Sigmoid colon (tissue), 7 donors: ENCODE measurements at places on chromosomes 3 and 15. TPM values are rescaled to one million over a fixed set of nuclear protein-coding genes. Genes with fewer than 3 reads are reported as not detected.

DNA sequence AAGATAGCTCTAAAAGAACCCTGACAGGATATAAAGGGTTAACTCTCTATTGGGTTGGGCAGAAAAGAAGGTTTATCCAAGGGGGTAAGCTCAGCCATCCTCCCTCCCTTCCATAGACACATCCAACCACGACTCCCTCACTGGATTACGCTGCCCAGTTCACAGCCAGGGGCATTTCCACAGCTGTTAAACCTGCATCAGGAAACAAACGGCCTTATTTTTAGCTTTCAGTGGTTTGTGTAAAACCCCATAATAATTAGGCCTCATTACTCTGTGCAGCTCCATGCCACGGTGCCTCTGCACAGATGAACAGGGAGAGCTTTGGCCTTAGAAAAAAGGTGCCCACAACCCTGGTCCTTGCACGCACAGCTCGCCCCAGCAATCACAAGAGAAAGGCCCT lies 110.6 kb downstream of the GABRB3 start:
- no peak overlapping the region for H3K27ac ChIP-seq
- H3K36me3 ChIP-seq: no peaks in the 10 kb centered on the region
- H3K27me3 ChIP-seq: no peaks in the 10 kb centered on the region
- no peak overlapping the region for H3K4me3 ChIP-seq
- no peak for DNase-seq

DNA sequence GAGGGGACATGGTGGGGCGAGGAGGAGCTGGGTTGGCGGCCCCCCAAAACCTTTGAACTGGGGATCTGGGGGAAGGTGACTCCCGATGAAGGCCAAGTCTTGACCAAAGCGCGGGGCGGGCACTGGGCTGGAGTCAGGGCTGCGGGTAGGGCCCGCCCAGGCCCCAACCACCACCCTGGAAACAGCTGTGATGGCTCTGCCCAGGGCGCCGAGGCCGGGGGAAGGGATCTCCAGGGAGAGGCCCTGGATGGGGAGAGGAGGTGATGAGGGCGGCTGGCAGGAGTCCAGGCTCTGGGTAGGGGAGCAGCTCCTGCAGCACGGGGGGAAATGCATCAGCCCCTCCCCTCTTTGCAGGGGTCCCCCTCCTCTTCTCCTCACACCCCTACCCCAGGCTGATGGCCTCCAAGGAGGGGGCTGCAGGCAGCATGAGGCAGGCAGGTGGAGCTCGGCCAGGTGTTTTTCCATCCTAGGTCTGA lies 5.9 kb upstream of the C15orf39 start:
- H3K27ac ChIP-seq: no peak overlapping the region
- H3K4me1 ChIP-seq: peaks cover 21% of the 10 kb centered on the region
- no peaks in the 10 kb centered on the region for H3K36me3 ChIP-seq
- no peak for DNase-seq
- no peaks in the 10 kb centered on the region for H3K27me3 ChIP-seq

DNA sequence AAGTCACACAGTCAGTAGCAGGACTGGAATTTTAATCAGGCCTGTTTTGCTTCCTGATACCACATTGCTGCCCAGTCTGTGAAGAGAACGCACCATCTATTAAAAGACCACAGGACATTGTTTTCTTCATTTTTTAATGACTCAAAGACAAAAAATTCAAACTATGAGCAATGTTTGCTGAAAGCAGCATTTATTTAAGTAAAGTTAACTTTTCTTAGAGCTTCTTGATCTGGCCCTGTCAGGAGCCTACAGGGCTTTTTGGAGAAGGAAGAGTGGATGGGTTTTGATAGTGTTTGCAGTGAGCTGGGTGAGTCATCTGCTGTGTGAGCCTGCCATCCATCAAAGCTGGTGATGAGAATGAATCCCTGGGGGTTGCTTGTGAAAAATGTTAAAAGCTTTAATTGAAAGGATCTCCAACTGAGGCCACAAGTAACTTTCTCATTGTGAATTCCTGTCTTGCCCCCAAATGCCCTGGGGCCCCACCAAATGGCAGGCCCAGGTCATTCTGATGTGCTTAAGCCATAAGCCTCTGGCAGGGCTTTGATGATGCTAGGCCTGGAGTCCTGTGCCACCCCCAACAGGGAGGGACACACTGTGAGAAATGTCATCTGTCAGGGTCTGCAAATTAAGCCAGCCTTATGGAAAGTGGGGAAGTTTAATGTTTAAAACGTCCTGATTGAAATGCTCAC lies 136.2 kb upstream of the PFN2 start:
- H3K4me1 ChIP-seq: no peaks in the 10 kb centered on the region
- H3K27me3 ChIP-seq: no peaks in the 10 kb centered on the region
- H3K27ac ChIP-seq: no peak overlapping the region
- H3K36me3 ChIP-seq: no peaks in the 10 kb centered on the region

- no peak for DNase-seq
- H3K4me3 ChIP-seq: no peak overlapping the region
- no peaks in the 10 kb centered on the region for H3K4me1 ChIP-seq
Observed at GRCh38 chr15:49096090-49096750, 50.0 kb upstream of the SECISBP2L start.

DNA sequence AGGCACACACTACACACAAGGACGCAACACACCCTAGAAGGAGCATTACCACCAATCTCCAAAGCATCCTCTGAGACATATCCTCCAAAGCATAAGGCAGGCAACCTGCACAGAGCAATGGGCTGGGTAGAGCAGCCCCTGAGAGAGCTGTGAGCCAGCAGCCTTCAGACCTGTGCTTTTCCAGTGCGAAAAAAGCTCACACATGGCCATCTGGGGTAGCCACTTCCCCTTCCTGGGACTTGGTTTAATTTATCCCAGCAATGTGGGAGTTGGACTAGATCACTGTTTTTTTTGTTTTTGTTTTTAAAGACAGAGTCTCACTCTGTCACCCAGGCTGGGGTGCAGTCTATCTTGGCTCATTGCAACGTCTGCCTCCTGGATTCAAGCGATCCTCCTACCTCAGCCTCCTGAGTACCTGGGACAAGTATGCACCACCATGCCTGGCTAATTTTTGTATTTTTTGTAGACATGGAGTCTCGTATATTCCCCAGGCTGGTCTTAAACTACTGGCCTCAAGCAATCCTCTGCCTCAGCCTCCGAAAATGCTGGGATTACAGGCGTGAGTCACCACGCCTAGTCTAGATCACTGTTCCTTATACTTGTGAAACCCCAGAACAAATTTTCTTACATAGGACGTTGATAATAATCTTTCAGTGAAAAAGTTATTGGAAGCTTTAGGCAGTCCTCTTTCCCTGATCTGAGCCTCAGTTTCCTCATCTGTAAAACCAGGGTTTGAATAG lies 18.9 kb downstream of the PTPN23 start:
- H3K27me3 ChIP-seq: no peaks in the 10 kb centered on the region
- peaks cover 36% of the 10 kb centered on the region for H3K4me1 ChIP-seq
- H3K27ac ChIP-seq: no peak overlapping the region
- no peak for DNase-seq
- peaks cover 46% of the 10 kb centered on the region for H3K36me3 ChIP-seq

DNA sequence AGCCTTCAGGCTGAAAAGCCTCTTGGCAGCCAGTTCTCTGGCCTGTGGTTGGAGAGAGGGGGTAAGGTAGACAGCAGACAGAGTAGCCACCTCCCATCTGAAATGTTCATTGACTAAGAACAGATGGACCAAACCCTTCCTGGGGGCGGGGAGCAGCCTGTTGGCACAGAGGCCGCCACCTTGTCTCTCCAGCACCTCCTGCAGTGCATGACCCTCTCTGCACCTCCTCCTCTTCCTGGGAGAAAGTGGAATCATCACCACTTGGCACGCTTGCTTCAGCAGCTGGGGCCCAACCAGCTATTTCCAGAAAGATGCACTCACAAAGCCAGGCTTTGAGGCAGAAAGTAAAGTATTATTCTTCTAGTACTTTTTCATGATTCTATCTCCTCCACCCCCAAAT lies 313.4 kb upstream of the CHRM5 start:
- H3K36me3 ChIP-seq: peaks cover 10% of the 10 kb centered on the region
- no peak for DNase-seq
- no peak overlapping the region for H3K4me3 ChIP-seq
- H3K27me3 ChIP-seq: no peaks in the 10 kb centered on the region
- H3K27ac ChIP-seq: no peak overlapping the region
- no peaks in the 10 kb centered on the region for H3K4me1 ChIP-seq

DNA sequence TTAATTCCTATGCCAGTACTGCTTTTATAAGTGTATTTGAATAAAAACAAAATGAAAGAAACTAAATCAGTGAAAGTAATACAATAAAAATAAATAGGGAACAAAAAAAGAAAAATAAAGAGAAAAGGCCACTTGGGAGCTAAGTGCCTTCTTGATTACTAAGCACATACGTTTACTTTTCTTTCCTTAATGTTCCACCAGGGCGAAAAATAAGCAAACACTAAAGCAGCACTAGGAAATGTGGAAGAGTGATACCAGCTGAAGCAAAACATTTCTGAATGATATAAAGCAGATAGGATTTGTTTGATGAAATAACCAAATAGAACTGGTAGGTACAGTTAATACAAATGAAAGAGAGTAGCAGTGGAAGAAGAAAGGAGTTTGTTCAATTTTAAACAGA lies 132.8 kb upstream of the ZPLD1 start:
- no peaks in the 10 kb centered on the region for H3K4me1 ChIP-seq
- no peaks in the 10 kb centered on the region for H3K36me3 ChIP-seq
- no peak for DNase-seq
- no peak overlapping the region for H3K4me3 ChIP-seq

DNA sequence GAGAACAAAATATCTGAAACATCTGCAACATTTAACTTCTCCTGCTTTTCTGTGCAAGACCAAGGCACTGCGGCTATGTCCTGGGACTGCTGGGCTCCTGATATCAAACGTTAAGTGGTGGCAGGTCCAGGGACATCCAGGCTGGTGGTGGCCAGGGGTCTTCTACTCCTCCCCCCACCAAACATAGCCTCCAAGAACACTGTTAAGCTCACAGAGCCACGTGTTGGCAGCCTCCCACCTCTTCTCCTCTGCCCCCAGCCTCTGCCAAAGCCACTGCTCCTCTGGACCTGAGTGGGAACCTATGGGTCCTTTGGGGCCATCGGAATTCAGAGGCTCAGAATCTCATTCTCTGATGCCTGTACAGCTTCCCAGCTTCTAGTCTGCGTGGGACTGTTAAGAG lies 325.7 kb downstream of the ARRDC4 start:
- DNase-seq: no peak
- no peaks in the 10 kb centered on the region for H3K4me1 ChIP-seq
- no peak overlapping the region for H3K4me3 ChIP-seq
- no peak overlapping the region for H3K27ac ChIP-seq
- H3K36me3 ChIP-seq: no peaks in the 10 kb centered on the region

DNA sequence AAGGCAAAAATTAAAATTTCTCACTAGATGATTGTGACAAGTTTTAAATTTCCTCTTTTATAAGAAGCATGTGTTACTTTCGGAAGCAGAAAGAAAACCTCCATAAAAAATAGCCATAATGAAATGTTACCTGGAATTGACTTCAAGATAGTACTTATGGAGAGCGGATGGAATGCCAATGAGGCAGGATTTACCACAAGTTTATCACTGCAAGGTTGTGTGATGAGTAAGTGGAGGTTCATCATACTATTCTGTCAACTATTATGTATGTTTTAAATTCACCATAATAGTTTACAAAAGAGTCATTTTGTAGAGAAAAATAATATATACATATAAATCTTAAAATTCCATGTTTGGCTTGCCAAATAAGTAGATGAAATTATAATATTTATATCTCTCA lies 230.3 kb downstream of the SCAPER start:
- H3K4me3 ChIP-seq: no peak overlapping the region
- no peak overlapping the region for H3K27ac ChIP-seq
- no peak for DNase-seq
- H3K36me3 ChIP-seq: no peaks in the 10 kb centered on the region
- no peaks in the 10 kb centered on the region for H3K27me3 ChIP-seq
- H3K4me1 ChIP-seq: no peaks in the 10 kb centered on the region

DNA sequence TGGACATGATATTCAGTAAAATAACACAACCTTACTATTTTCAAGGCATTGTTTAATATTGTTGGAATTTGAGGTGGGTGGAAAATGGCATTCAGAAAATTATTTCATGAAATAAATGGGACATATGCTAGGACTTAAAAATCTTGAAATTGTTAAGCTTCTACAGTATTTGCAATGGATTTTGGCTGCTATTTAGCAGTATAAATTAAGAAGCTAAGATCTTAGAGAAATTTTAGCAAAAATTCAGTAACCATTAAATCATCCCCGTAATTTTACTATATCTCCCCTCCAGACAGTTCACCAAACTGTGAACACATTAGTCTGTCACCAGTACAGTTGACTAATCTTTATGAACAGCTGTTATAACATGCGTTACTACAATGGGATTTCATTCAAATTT lies 8.2 kb downstream of the DIPK2A start:
- no peak overlapping the region for H3K27ac ChIP-seq
- no peak for DNase-seq
- no peaks in the 10 kb centered on the region for H3K36me3 ChIP-seq
- H3K4me1 ChIP-seq: no peaks in the 10 kb centered on the region
- H3K27me3 ChIP-seq: no peaks in the 10 kb centered on the region

DNA sequence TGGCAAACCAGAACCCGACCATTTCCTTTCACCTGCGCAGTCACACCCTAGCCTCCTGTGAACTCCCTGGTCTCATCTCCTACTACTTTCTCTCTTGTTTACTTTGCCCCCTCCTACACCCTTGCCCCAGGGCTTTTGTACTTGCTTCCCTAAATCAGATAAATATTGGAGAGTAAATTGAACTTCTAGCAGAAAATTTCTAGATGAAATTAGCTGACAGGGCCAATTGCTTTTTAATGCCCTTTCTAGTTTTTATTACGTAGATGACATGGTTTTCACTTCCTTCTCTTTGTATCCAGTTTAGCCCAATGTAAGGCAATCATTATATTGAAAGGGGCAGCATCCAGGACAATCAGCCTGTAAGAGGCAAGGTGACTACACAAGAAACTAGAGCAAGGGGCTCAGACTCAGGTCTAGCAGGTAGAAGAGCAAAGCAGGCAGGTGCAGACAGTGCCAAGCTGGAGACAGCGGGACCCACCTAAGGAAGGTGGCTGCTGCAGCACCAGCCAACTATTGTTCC lies 56.2 kb upstream of the TOPAZ1 start:
- no peaks in the 10 kb centered on the region for H3K4me1 ChIP-seq
- no peaks in the 10 kb centered on the region for H3K36me3 ChIP-seq
- H3K4me3 ChIP-seq: no peak overlapping the region
- no peaks in the 10 kb centered on the region for H3K27me3 ChIP-seq
- H3K27ac ChIP-seq: no peak overlapping the region
- no peak for DNase-seq

GRCh38 chr15:48084759-48085590 lies 35.8 kb upstream of the SLC24A5 start:
- H3K4me1 ChIP-seq: no peaks in the 10 kb centered on the region
- DNase-seq: no peak
- H3K27me3 ChIP-seq: no peaks in the 10 kb centered on the region
- H3K27ac ChIP-seq: no peak overlapping the region
- no peaks in the 10 kb centered on the region for H3K36me3 ChIP-seq

The RARRES1 gene
- 40.6 TPM for total RNA-seq

The CLDN18 gene
- not detected for total RNA-seq

The GABRB3 gene
- 0.82 TPM for total RNA-seq

The ZBBX gene
- not detected for total RNA-seq
